Stimulated activated CD4-positive, alpha-beta T cell treated with anti-CD3 and anti-CD28 coated beads, TNF-alpha, amount 100 ng/mL, for 1 hour (primary cell): ENCODE measurements at places on chromosomes 6 and 20.

DNA sequence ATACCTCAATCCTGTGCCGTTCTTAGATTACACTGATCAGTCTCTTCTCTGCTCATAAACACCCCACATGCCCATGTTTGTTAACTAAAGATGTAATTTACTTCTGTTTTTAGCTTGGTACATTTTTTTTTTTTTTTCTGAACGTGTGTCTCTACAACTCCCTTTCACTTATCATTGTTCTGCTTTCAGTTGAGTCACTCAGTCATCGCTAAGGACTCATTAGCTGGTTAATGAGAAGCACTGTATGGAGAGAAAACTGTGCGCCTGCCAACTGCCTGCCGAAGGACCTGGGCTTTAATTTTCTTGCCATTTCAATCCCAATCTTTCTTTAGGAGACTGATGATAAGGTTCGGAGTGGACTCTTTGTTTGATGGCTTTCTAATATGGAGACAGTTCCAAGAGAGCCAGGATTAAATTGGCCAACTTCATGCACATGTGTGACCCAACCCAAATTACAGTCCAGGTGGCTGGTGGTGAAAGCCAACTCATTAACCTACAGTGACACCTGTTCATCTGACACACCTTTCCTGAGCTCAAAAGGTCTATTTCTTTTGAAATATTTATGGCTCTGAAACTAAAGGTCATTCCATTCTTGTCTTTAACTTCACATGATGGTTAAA is 334.1 kb downstream of the BCKDHB start:
- no peak for DNase-seq

DNA sequence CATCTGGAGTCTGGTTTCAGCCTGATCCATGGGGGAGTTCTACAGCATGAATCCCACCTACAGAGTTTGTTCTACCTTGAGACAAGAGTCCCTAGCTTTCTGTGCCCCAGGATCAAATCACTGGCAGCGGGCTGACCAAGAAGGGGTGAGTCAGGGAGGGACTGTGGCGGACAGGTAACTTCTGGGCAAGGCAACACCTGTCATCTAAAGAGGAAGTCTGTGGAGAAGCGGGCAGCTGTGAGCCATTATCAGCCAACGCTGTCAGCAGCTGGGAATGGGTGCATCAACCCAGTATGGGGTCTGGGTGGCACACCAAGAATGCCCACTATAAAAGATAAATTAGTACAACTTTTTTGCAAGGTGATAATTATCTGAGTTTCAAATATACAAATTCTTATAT is 45.9 kb downstream of the UBE3D start:
- no peak for DNase-seq

DNA sequence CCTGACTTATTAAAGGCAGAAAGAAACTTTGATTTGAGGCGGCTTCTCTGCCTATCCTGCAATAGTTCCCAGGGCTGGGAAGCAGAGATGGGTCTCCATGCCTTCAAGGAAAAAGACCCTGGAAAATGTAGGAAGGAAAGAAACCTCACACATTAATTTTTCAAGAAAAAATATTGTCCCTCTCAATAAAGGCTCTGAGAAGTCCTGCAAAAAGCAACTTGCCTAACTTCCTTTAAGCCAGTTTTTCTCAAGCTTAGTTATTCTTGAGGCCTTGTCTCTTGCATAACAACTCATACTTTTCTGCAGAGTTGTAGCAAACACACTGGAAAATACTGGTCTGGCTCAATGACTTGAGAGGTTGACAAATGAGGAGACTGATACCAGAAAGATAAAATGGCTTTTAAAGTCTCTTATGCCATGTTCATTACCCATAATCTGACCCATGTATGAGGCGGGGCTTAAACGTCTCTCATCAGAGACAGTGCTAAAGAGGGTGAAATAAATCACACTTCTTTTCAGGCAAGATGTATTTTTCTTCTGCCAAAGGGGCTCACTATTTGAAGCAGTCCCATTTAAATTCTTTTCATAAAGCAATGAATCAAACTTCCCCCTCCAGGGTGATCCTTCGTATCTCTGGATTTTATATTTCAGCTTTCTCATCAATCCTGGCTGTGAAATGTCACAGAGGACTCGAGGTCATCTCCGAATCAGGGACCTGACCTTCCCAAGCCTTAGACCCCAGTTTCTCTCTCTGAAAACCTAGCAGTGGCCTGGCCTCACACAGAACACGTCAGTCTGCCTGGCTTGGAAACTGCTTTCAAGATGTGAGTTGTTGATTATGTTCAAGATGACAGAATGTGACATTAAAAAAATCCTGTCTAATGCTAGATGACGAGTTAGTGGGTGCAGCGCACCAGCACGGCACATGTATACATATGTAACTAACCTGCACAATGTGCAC is 82.3 kb upstream of the KCNG1 start:
- DNase-seq = no peak

GRCh38 chr6:153106021-153106420 is 25.1 kb downstream of the RGS17 start:
- DNase-seq = no peak

DNA sequence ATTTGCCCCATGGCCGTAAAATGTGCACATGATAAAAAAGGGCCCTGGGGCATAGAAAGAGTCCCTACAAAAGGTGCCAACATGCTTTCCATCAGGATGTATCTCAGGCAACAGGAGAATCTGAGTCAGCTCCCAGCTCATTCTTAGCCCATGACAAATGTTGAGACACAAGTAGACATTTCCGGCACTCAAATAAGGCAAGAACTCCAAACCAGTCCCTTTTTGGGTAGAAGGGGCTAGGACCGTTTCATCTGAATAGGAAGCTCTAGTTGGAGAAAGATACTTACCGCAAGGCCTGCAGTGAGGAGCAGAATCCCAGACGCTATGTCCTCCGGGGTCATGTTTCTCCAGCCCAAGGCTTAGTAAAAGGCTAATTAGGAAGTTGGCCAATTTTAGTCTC is 261.0 kb upstream of the RIN2 start:
- DNase-seq = no peak

- no peak for DNase-seq
These were observed 2.4 kb upstream of the KCNK5 start for GRCh38 chr6:39231521-39232243.

DNA sequence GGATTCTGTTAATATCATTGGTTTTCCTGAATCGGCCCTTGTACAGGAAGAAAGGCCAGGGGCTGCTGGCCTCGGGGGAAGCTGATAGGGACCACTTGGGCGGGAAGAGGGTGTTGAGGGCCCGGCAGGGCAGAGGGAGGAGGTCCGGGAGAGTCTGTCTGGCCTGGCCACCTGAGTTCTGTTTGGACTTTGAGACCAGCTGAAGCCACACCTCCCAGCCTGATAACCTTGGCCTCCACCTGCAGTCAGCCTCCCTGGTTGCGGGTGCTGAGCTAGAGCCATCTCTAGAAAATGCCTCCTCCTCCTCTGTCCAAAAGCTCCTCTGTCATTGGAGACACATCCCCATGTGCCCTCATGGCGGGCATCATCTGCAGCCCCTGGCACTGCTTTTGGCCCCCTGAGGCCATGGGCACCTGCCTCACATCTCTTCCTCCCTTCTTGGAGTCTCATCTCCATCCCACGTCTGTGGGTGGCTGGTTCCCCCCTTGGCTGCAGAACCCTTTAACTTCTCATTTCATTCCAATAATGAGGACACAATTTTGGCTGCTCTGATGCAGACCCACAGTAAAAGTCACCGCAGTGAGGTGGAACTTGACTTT is 16.6 kb downstream of the APCDD1L start:
- no peak for DNase-seq

DNA sequence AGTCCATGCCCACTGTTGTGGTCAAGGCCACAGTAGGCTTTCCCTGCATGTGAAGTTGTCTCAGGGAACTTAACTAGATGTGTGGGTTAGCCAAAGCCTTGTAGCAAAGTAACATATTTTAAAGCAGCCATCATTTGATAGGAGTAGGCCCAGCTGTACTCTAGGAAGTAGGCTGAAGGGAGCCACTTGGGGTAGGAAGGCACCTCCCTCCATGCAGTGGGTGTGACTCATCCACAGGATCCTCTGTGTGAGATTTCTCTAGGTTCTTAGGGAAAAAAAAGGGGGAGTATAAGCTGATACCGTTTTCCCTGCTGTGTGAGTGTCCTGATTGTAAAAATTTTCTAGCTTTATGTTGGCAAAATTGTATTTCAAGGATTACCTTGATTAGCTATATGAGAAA is 44.7 kb downstream of the VAPB start:
- DNase-seq = no peak

GRCh38 chr6:51963980-51964379 is 123.4 kb downstream of the PKHD1 start:
- no peak for DNase-seq

DNA sequence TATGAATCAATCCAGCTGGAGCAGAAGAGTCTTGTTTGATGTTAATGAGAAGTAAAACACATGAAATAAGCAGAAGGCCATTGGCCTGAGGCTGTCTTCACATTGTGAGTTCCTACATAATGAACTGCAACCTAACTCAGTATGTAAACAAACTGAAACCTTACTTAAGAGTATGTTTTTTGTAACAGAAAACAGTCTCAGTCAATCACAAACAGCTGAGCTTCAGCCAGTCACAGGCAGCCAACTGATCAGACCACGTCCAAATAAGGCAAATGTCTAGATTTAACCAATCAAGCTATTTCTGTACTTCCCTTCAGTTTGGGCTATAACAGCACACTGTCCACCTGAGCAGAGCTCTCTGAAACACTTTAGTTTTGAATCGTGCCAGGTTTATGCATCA is 234.7 kb downstream of the TRDN start:
- DNase-seq = no peak

DNA sequence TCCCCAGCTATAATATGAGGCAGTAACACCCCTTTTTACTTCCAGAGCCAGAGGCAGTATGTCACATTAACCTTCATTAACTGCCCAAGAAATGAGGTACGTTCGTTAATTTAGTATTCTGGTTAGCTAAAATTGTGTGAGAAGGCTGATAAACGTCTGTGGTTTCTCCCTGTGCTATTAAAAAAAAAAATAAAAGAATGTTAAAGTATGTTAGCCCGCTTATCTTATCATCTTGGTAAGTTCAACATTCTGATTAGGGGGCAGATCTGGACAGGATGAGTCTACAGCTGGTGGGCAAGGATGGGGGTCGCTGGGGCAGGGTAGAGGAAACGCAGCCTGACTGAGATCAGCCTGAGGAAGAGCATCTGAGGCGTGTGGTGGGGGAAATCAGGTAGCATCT is 154.0 kb downstream of the PRL start:
- DNase-seq = no peak

GRCh38 chr20:18992418-18992817 is 178.8 kb downstream of the SCP2D1 start:
- no peak for DNase-seq

DNA sequence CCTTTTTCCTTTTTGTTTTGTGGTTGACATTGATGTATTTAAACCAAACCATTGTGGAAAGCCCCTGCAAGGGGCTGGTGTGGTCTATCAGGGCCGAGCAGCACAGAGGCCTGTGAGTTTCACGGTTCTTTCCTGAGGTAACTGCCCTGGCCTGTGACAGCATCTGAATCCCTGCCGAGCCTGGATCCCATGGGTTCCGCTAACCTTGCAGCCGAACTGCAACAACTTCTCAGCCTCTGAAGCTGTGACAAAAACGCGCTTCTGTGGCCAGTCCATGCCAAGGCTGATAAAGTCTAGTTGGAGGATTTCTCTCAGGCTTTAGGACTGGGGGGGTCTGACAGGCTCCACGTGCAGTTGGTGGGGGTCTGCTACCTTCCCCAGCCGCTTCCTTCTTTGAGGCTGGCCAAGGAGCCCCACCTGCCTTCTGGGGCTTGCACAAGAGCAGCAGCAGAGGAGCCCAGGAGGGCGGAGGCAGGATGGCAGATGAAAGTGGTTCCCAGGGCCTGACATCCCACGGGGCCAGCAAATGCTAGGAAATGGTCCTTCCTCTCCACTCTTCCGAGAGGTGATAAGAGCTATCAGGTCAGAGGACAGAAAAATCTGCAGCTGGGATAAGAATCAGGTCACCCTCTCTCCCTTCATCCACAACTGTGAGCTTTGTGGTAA is 150.9 kb downstream of the PREX1 start:
- DNase-seq = no peak

- DNase-seq = no peak
These were observed 80.1 kb upstream of the HDAC2 start for GRCh38 chr6:114051031-114051430.

GRCh38 chr6:42226161-42226611 is 8.5 kb upstream of the MRPS10 start:
- no peak for DNase-seq

- DNase-seq = no peak
These were observed 8.4 kb downstream of the PI3 start for GRCh38 chr20:45183084-45183483.

- DNase-seq = no peak
These were observed 7.6 kb upstream of the MTHFD1L start for GRCh38 chr6:150857945-150858308.

DNA sequence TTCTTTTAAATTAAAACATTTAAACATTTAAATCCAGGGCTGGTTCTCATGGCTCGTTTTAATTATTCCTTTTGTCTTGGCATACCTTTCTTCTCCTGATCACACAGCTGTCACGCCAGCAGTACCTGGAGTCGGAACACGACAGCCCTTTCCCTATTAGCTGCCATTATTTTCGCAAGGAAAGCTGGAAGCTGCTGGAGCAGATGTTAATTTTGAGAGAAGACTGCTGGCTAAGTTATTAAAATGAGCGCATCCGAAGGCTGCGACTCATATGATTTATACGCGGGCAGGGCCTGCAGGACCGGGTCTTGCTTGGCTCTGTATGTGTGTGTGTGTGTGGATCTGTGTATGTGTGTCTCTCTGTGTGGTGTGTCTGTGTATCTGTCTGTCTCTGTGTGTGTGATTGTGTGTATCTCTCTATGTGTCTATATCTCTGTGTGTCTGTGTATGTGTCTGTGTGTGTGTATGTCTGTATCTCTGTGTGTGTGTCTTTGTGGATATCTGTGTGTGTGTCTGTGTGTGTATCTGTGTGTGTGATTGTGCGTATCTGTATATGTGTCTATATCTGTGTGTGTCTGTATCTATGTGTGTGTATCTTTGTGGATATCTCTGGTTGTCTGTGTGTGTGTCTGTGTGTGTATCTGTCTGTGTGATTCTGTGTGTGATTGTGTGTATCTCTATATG is 191.5 kb downstream of the CDH4 start:
- DNase-seq = no peak

DNA sequence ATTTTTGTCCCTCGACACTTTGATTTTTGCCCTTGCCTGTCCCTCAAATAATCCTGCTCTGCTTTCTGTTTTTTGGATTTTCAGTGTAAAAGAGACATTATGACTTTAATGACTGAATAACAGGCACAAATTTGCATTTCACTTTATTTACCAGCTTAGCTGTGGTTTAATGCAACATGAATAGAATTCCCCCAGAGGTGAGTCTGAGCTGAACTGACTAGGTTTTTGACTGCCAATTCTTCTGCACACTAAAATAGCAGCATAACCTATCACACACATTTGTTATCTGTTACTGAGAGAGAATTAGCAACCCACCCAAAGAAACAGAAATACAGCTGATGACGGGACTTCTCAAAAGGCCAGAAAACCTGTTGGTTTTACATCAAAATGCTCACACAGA is 3.9 kb upstream of the RBM24 start:
- no peak for DNase-seq
